Heart right ventricle (tissue), 16 donors: ENCODE measurements at places on chromosomes 3 and 15. TPM values are rescaled to one million over a fixed set of nuclear protein-coding genes. Genes with fewer than 3 reads are reported as not detected.

- no peak for DNase-seq
- no peaks in the 10 kb centered on the region for H3K4me1 ChIP-seq
- H3K27ac ChIP-seq, result peak overlapping the region; percentile 39
- H3K36me3 ChIP-seq, result no peaks in the 10 kb centered on the region
Observed at GRCh38 chr15:57122080-57122840, 203.8 kb downstream of the TCF12 start.

GRCh38 chr3:123302961-123303360, 101.2 kb downstream of the SEC22A start:
- no peaks in the 10 kb centered on the region for H3K36me3 ChIP-seq
- no peaks in the 10 kb centered on the region for H3K4me1 ChIP-seq
- peak overlapping the region; percentile 60 for H3K27ac ChIP-seq
- H3K4me3 ChIP-seq, result no peak overlapping the region

DNA sequence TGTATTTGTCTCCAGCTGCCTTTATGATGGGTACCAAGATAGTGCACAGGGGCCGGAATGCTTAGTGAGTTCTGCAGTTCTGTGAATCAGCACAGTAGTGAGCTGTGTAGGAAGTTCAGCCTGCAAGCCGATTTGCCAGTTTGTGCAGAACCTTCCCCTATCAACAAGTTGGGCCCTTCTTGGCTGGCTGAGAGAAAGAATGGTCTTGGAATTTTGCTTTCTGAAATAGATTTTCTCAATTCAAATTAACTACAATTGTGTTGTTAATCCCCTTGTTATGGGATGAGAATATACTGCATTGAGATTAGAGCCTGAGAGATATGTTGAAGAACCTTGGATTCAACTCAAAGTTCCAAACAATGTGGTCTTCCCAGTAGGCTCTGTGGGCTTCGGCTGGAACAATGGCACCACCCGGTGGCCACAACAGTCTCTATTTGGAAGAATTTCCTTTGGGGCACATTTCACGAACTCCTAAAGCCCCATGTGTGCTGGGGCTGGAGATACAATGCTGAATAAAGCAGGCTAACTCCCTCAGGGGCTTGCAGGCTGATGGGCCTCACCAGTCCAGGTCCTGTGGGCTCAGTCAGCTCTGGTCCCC, 59.1 kb downstream of the TRIM42 start:
- no peak overlapping the region for H3K4me3 ChIP-seq
- no peaks in the 10 kb centered on the region for H3K27me3 ChIP-seq
- no peak overlapping the region for H3K27ac ChIP-seq
- no peaks in the 10 kb centered on the region for H3K36me3 ChIP-seq
- no peaks in the 10 kb centered on the region for H3K4me1 ChIP-seq

DNA sequence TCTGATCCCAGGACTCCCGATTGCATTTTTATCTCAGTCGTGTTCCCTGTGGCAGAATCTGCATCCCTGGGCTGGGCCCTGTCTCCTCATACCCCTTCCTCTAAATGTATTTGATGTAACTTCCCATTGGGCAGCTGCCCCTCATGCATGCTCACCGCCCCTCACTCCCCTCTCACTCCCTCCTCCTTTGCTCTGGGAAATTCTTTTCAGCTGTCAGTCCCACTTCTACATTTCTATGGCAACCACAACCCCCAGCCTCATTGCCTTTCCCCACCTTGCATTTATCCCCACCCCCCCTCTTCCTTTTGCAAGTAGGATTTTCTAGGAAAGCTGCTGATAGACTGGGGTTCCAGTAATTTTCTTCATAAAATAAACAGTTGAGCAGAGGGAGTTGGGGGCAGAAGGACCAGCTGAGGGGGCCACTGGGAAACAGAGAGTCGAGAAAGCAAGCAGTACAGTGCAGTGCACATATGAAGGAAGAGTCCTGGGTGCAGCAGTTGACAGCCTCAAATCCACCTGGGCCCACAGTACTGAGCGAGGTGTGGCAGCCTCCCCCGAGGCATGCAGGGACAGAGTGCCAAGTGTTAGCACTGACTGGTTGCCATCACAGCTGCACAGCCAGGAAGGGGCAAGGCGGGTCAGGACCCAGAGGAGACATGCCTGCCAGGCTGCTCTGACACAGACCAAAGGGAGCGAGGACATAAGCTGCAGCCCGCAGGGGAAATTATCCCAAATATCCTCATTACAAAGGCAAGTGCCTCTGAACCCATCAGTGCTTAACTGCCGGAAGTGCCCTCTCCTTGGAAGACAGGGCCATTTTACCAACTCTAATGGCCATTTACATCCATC, 476.3 kb downstream of the EPHB1 start:
- no peaks in the 10 kb centered on the region for H3K4me1 ChIP-seq
- no peaks in the 10 kb centered on the region for H3K27me3 ChIP-seq
- H3K4me3 ChIP-seq, result no peak overlapping the region
- no peak overlapping the region for H3K27ac ChIP-seq
- no peaks in the 10 kb centered on the region for H3K36me3 ChIP-seq

DNA sequence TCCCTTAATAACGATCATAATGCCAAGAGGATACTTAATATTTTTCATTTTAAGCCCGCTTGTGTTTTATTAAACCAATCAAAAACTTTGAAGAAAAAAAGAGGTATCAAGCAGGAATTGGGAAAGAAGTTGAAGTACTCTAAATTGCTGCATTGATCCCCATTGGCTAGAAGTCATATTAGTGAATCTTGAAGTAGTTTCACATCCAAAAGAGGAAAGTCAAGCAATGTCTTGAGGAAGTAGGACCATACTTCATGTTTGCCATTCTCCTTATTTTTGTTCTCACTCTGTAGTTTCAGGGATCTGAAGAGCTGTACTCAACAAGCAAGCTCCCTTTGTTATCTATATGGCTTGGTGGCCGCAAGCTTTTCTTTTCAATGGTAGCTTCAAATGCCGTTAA, 2.2 kb downstream of the SCAANT1 start:
- no peaks in the 10 kb centered on the region for H3K27me3 ChIP-seq
- no peak for DNase-seq
- no peak overlapping the region for H3K27ac ChIP-seq
- peaks cover 10% of the 10 kb centered on the region for H3K36me3 ChIP-seq

Gene FETUB
- 0.36 TPM for total RNA-seq

Gene GP5
- total RNA-seq, result not detected

Gene HESX1
- not detected for total RNA-seq

Gene STRC
- total RNA-seq, result not detected
